GM04503 (cell line): ENCODE measurements at places on chromosomes 11 and 22.

DNA sequence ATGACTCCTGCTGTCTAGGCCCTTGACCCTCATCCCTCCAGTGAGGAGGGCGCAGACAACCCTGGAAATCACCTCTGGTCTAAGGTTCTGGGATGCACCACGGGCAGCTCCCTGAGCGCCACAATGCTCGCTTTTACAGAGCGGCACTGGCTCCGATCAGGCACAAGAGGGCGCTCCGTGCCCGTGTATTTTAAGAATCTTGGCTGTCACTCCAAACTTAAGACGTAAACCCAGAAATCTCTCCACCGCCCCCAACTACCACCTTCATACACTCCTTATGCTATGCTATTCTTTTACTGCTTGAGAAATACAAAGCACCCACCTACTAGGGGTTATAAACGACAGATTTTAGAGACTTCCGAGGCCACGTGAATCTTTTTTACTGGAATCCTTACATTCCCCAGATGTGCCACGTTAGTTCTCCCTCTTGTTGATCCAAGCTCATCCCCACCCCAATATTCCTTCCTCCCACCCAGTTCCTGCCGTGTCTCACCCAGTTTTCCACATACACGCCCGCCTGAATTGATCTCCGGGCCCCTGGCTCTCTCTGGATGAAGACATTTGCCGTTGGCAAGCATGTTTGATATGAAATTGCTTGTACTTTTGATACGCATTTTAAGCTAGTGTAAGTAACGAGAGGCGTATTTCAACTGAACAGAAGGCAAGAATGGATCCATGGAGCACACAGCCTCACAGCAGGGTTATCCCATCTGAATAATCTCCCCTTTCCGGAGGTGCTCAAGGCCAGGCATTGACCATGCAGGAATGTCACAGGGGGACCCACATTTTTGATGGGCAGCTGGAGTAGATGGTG lies 453.5 kb downstream of the OPCML start:
- DNase-seq = no peak

DNA sequence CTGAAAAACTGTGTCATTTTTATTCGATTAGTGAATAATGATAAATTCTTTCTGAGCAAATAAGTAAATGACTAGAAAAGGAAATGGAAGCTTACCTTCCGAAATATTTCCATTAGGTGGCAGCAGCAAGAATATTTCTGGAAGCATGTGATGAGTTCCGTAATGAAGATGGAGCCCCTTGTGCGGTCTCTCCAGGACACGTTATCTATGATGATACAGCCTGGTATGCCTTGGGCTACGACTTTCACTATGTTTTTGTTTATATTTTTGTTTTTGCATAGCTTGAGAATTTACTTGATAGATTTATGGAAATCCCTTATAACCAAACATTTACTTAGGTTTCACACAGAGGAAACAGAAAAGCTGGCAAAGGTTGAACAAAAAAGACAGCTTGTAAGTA lies 25.7 kb downstream of the CASP5 start:
- no peak for DNase-seq

GRCh38 chr11:72773291-72773690 lies 20.6 kb downstream of the STARD10 start:
- DNase-seq = peak; percentile 58

GRCh38 chr22:34294986-34295385 lies 374.7 kb upstream of the LARGE1 start:
- no peak for DNase-seq

GRCh38 chr11:77198440-77198849 lies 70.4 kb downstream of the MYO7A start:
- no peak for DNase-seq

- DNase-seq = no peak
These were observed 31.0 kb downstream of the PACS1 start for GRCh38 chr11:66101066-66101464.

GRCh38 chr22:48053486-48053885 lies 1291.0 kb downstream of the TBC1D22A start:
- DNase-seq = no peak

GRCh38 chr11:94089341-94089740 lies 39.3 kb upstream of the PANX1 start:
- DNase-seq = no peak

DNA sequence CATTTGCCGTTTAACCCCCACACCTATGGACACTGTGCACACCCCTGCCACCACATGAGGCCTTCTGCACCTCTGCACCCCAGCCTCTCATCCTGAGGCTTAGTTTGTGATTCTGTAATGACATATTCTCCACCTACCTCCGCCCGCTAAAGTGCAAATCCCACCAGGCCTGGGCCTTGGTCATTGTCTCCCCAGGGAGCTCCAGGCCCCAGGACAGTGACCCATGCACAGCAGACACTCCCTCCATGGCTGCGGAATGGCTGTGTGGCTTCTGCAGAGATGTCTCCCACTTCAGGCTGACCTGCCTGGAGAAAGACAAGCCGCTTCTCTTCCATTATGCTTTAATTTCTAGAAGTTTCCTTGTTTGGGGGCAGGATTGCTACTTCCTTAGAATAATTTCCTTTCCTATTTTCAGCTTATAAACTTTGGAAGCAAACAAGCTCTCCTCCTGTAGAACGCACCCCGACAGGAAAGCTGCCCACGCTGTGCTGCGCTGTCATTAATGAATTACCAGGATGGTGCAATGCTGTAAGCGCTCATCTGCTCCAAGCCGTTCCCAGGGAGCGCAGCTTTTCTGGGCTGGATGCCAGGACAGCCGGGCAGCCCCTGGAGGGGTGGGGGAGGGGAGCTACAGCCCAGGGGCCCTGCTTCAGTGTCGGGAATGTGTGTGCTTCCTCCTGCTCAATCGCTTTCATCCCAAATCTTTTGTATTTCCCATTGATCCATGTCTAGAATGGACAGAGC lies 618.0 kb downstream of the BRD1 start:
- no peak for DNase-seq

DNA sequence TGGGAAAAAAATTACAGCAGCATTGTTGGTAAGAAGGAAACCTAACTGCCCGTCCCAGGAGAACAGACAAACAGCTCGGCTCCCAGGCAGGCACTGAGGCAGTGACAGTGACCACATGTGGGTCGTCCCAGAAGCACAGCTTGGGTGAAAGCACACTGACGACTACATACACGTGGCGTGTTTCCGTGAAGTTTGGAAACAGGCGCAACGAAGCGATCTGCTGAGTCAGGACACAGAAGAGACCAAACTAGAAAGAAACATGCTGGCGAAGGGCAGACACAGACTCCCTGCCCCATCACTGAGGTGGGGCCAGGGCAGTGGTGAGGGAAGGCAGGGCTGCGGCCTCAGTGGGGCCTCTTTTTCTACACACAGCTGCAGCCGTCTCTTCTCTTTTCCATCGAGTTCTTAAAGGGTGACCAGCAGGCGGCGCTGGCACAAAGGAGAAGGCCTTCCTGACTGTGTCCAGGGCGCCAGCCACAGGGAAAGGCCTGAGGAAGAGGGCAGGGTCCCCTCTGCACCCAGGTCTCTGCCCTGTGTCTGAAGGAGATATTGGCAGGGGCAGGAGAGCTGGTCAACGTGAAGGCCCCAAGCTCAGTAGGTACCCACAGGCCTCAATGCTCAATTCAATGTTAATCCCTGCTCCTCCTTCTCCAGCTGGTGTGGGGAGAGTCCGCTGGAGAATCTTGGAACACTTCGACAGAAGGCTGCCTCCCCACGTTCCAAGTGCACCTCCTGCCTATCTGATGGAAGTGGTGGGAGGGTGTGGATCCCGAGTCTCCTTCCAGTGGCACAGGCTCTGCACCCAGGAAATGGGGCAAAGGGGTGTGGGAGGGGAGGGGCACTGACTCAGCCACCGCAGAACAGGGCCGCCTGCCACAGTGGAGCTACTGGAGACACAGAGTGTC lies 19.9 kb downstream of the CARS1 start:
- peak; percentile 16 for DNase-seq

GRCh38 chr22:37639070-37639760 lies at the start of gene SH3BP1:
Gene SH3BP1 (plus strand): TSS chr22:37639669. CDS start chr22:37639788, 119 bp downstream.
- no peak for DNase-seq

- DNase-seq = no peak
These were observed 461.3 kb downstream of the DLG2 start for GRCh38 chr11:85165819-85166218.
